ENCODE measurements at places on chromosomes 5 and 9.

DNA sequence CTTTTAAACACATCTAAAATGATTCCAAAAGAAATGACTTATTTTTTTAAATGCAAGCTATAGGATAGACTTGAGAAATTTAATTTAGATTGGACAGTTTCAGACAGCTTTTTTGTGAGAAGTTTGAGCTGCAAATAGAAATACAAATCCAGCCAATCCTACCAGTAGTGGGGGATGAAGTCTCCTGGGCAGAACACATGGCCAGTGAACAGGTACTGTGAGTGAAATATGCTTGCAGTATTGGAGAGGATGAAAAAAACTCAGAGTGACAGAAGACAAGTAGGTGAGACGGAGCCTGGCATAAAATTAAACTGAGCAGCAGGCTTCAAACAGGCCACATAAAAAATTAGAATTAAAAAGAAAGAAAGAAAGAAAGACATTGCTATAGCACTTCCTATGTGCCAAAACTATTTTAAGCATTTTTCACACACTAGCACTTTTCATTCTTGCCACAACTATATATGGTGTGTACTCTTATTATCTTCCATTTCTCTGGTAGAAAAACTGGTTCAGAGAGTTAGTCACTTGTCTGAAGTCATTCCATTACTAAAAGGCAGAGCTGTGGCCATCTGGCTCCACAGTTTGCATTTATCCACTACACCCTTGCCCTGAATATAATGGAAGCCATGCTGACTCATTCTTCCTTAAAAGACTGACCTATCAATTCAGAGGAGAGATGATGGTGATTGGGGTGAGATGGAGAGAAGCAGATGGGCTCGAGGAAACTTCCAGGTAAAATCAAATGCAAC, 310.2 kb upstream of the CTNND2 start:
- DNase-seq = no peak

DNA sequence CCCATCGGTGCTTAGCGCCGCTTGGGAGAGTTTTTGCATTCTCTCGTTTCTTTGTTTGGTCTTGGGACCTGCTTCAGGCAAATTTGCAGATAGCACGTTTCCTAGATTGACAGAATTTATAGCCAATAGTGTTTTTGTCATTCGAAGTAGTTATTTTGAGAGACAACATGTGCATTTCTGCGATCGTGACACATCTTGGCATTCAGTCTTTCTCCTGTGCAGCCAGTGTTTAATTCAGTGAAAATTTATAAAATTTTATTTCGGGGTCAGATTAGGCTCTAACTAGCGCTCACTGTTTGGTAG, 830 bp downstream of the PRRC1 start:
- DNase-seq = no peak

DNA sequence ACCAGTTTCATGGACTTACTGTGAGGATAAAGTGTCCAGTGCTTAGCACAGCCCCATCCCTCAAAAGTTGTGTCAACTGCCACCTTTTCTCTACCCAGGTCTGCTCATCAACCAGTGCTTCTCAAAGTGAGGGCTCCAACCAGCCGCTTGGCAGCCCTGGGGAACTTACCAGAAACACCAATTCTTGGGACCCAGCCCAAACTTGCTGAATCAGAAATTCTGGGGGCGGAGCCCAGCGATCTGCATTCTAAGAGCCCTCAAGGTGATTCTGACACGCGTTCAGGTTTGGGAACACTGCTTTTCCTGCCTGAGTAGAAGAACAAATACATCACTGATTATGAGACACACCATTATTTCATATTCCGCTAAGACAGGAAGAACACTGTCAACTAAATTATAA, 132.0 kb downstream of the NSG2 start:
- no peak for DNase-seq

GRCh38 chr5:127396490-127397155, 106.0 kb downstream of the MEGF10 start:
- no peak for DNase-seq

- DNase-seq = no peak
Observed at GRCh38 chr5:29462241-29462640, 1731.2 kb upstream of the CDH6 start.

DNA sequence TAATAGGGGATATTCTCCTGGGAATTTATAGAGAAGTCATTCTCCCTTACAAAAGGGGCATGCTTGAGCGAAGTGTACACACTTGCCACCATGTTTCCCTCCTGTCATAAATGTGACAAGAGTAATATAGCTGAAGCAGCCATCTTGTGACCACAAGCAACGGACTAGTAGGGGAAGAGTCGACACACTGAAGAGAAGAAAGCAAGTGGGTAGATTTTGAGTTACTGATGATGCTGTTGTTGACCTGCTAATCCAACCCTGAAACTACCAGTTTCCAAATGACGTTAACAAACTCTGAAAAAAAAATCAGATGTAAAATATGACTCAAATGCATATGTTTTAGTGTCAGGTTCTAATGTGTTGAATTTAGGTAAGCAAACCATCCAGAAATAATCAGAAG, 350.4 kb downstream of the CDH10 start:
- DNase-seq = no peak

DNA sequence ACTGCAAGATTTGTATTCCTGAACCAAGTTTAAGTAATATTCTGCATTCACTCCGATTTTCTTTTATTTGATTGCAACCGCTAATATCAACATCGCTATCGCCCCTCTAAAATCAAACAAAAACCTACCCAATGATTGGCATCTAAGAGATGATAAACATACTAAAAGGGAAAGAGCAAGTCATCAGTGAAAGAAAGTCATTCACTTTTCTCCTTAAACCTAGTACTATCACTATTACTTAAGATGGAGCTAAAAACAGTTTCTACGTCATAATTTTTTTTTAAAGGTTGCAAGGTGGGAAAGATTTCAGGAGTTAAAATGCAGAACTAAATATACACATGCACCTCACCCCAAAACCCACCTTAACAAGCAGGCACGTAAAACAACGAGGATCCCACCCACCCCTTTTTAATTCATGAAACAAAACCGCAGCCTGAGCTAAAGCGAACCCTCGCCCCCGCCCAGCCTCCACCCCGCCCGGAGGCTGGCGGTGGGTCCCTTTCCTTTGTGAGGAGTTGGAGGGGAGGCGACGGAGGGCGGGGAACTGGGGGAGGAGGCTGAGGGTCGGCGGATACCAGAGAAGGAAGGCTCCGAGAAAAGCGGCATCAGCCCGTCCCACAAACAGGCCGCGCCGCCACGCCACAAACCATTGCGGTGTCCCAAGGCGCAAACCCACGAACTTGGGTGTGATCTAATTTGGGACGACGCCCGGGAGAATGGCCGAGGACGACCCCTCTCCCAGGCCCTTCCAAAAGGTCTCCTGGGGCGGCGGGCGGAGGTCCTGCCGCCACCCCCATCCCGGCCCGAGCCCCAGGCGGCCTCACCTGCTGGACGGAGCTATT, 861 bp downstream of the UBQLN1 start:
- peak; percentile 58 for DNase-seq

GRCh38 chr5:140044041-140044440, 942 bp upstream of the NRG2 start:
- no peak for DNase-seq

GRCh38 chr9:27150746-27151406, 41.9 kb downstream of the TEK start:
- DNase-seq = no peak

- no peak for DNase-seq
Observed at GRCh38 chr5:24110004-24110615, 534.7 kb downstream of the CDH10 start.

- DNase-seq = peak; percentile 51
Observed at GRCh38 chr5:76473661-76474060, 70.6 kb downstream of the IQGAP2 start.

- no peak for DNase-seq
Observed at GRCh38 chr9:114389612-114390368, 2.0 kb upstream of the AKNA start.

- no peak for DNase-seq
Observed at GRCh38 chr9:138069731-138070456, 192.3 kb downstream of the CACNA1B start.

DNA sequence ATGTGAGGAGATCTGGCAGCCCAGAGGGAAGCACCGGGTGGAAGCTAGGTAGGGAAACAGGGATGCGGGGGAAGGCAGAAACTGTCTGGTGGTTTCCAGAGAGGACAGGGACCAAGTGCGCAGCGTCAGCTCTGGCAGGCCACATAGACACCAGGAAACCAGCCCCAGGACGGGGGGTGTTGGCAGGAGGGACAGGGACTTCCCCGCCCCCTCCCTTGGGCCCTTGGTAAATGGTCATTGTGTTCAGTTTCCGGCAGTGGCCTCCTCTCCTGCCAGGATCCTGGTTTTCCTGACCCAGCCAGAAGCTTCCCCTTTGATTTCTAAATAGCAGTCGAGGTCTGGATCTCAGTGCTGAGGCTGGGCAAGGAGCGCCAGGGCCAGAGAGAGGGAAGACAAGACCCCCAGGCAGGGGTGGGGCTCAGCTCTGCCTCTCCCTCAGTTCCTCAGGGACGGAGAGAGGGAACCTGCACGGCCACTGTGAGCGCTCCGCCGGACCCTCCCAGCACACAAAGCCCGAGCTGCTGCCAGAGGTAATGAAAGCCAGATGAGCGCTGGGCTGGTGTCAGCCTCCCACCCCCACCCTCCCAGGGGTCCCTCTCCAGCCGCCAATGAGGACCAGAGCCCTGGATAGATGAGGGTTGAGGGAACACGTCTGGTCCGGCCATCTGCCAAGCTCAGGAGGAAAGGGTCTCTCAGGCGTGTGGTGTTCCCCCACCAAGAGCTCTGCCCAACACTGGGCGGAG, 1.8 kb downstream of the RALGDS start:
- DNase-seq = no peak

- DNase-seq = no peak
Observed at GRCh38 chr5:116834796-116835515, 260.3 kb upstream of the SEMA6A start.

DNA sequence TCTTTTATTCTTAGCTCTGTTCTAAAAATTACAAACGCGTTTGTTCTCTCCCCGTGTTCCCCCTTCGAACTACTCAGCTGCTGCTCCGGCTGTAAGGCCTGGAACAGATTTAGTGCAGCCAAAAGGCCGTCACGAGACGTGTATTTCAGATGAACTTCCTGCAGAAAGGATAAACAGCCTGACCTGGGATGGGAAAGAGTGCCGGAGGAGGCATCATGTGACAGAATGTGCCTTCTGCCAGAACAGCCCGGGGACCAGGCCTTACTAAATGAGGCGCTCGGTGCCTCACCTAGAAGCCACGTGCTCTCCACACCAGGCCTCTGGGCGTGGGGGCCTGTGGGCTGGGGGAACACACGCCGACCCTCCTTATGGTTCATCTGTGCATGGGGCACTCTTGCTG, 94.7 kb downstream of the PPARGC1B start:
- no peak for DNase-seq

DNA sequence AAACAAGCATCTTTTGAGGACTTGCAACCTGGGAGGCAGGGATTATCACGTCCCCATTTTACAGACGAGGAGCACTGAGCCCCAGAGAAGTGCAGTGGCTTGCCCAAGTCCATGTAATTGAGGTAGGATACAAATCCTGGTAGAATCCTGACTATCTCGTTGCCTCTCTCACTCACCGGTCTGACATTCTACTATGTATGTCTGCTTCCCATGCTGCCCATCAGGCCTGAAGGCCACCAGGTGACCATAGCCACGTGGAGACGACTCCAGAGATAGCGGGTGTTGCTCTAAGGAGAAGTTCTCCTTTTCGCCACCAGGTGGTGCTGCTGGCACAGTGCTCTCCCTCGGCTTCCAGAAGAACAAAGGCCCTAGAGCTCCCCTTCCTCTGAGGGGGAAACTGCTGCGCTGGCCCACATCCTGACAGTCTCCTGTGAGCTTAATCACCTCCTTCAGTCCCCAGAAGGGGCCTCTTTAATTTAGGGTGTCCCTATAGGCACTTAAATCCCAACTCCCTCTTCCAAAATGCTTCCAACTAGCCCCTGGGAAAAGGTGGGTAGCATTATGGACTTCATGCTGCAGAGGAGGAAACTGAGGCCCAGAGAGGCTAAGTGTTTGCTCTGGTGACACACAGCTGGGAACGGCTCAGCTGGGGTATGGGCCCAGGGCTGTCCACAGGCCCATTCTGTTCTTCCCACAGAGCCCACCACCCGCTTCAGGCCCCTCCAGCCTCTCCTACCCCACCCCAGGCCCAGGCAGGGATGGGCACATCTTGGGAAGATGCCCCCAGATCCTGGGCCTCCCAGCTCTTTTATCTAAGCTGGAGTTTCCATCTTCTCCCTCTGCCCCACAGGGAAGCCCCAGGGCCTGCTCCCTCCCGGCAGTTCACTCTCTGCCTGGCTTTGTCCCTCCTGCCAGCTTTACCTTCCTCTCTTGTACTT, 6.4 kb downstream of the SLC34A1 start:
- DNase-seq = peak; percentile 83

- DNase-seq = no peak
Observed at GRCh38 chr5:102809033-102809432, 53.9 kb downstream of the PAM start.

- no peak for DNase-seq
Observed at GRCh38 chr5:54702470-54702869, 184.9 kb downstream of the SNX18 start.

- no peak for DNase-seq
Observed at GRCh38 chr5:1500411-1501091, 23.2 kb downstream of the LPCAT1 start.

GRCh38 chr5:116671211-116671736, 96.7 kb upstream of the SEMA6A start:
- DNase-seq = no peak

- no peak for DNase-seq
Observed at GRCh38 chr5:142748132-142748531, 22.0 kb upstream of the ARHGAP26 start.

All from activated T-cell treated with anti-CD3 and anti-CD28 coated beads for 4 hours (primary cell).